Left renal cortex interstitium (tissue), 4 donors: ENCODE measurements at places on chromosomes 5 and 9.

DNA sequence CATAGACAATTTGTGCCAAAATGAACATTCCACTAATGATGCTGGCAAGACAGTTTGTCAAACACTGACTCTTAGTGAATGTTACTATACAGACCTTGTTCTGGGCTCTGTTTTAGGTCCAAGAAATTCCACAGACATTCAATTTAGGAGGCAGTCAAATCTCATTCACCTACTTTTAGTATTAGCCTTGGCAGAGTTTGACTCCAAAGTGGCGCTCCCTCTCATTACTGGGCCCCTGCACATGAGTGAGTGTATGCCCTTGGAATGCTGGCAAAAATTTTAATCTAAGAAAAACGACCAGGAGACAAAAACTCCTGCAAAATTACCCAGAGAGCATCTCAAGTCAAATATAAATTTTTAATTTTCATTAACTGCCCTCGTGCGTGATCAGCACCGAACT, 94.9 kb upstream of the SLC27A6 start:
- no peak for DNase-seq

GRCh38 chr9:98896632-98897031, 47.1 kb upstream of the COL15A1 start:
- no peak for DNase-seq

GRCh38 chr9:89690334-89690912, 85.6 kb downstream of the GADD45G start:
- no peak for DNase-seq

GRCh38 chr9:27457445-27457844, 66.6 kb upstream of the IFNK start:
- DNase-seq, result no peak

DNA sequence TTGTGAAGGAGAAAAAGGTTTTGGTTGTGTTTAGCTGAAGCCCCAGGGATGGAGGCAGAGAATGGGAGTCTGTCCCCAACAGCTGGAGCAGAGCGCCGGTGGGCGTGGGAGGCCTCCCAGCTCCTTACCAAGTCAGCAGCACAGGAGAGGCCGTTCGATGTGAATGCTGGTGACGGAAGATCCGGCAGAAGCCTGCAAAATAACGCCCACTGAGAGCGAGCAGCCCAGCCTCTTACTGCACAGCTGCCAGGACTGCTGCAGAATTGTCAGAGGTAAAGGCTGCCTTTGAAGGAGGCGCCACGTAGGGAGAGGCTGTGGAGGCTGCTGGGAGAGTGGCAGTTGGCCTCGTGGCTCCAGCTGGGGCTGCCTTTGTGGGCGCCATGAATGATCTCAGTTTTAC, 26.2 kb downstream of the ANGPTL2 start:
- DNase-seq, result no peak
